ENCODE measurements at places on chromosomes 12 and 14. TPM values are rescaled to one million over a fixed set of nuclear protein-coding genes. Genes with fewer than 3 reads are reported as not detected.

DNA sequence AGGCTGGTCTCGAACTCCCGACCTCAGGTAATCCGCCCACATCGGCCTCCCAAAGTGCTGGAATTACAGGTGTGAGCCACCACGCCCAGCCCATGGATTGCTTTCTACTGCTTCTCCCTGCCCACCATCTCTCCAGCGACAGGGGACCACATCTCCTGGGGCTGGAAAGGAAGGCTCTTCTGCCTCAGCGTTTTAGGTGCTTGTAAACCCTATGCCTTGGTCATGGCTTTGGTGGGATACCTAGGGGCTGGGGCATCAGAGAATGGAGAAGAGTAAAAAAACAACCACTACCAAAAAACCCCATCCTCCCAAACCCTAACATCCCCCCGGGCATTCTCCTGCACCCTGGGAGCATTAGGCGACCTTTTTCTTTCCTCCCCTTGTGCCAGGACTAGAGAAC lies 1.1 kb upstream of the TMEM121 start:
- no peak for DNase-seq

DNA sequence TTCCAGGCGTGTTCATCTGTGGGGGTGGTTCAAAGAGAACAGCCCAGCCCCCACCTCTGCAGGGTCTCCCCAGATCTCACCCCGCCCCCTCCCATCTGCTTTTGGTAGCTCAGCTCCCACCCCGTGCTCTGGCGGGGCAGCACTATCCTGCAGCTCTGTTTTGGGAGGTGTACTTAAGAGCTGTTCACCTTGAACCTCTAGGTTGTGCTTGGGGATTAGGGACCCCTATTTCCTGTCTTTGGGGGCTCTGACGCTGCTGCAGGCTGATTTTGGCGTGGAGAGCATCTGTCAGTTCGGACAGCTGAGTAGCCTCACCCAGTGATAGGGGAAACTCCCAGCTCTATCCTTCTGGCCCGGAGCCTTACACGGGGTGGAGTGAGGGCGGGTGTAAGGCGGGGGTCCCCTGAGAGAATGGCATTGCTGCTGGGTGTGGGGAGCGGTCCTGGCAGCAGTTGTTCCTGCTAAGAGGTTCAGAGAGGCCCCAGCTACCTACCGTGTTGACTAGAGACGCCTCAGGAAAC lies 765 bp downstream of the TMEM120B start:
- no peak for DNase-seq

GRCh38 chr12:1282670-1283315 lies 291.8 kb downstream of the ERC1 start:
- DNase-seq, result peak; percentile 19

GRCh38 chr14:67944605-67945004 lies 125.0 kb downstream of the RAD51B start:
- no peak for DNase-seq

DNA sequence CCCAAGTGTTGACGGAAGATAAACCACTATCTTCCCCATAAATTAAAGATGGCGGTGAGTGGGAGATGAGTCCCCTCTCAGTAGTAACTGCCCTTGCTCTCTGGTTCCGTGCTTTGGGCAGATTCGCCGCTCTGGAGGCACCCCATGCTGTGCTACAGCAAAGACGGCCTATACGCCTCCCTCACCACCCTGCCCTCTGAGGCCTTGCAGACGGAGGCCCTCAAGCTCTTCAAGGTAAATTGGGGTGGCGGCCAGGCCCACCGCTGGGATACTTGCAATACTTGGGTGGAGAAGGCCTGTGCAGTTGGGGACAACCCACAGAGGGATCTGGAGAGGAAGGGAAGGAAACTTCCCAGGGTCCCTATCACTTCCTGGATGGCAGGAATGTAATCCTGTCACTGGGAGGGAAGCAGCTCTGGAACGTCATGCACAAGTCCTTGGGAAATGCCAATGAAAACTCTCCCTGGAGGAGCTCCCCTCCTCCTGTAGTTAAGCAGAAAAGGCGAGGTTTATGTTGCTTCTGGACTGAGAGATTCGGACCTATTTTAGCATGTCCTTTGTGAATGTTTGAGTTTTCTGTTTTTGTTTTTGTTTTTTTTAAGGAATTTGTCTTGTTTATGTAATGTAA lies 22.8 kb downstream of the PIGH start:
- no peak for DNase-seq

DNA sequence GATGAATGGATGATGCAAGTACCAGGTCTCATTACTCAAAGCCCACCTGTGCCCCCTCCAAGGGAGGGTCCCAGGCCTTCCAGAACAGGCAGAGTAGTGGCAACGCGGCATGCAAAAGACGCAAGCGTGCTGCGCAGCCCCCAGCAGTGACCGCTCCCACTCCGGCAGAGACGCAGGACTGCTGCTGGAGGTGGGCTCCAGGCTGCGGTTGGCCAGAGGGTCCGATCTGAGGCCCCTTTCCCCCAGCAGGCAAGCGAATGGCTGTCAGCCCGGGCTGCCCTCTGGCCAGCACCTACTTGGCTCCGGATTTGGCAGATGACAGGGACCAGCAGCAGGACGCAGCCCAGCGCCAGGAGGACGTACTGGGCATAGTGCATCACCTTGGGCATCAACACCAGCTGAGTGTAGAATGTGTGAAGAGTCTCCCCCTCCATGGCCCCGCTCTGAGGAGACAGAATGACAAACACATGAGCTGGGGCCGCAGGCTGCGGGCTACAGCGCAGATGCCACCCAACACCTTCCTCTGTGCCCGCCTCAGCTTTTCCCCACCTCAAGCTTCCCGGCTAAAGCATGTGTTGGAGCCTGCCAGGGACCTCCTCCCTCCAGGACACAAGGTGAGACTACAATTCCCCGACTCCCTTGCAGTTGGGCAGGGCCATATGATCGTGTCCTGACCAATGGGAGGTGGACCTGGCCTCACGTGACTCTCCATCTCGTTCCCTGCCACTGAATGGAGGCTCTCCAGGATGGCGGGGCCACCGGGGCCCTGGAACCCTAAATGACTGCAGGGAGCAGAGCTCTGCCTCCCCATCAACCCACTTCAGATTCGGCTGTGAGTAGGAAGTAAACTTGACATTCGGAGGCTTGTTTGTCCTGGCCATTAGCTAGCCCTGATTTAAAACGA lies 77.4 kb downstream of the SCARB1 start:
- DNase-seq, result peak; percentile 82

GRCh38 chr14:87799400-87799799 lies 193.6 kb downstream of the GALC start:
- DNase-seq, result no peak

- DNase-seq, result no peak
Measured at GRCh38 chr12:3168223-3169221, 91.3 kb downstream of the TSPAN9 start.

DNA sequence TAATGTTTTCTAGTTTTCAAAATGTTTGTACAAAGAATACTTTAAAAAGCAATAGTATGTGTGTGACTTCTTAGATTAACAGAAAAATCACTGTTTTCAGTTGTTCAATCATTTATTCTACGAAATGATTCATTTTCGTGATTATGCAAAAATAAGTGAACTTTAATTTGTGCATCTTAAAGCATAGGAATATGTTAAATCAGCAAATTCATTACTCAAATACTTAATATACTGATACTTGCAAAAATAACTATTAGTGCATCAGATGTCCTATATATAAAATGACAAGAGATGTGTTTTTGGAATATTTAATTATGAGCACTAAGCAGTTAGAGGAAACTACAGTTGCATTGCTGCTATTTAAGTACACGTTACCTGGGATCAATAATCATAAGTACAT lies 11.0 kb downstream of the SOX5 start:
- DNase-seq, result no peak

- no peak for DNase-seq
Measured at GRCh38 chr12:33047666-33048065, 151.1 kb upstream of the PKP2 start.

DNA sequence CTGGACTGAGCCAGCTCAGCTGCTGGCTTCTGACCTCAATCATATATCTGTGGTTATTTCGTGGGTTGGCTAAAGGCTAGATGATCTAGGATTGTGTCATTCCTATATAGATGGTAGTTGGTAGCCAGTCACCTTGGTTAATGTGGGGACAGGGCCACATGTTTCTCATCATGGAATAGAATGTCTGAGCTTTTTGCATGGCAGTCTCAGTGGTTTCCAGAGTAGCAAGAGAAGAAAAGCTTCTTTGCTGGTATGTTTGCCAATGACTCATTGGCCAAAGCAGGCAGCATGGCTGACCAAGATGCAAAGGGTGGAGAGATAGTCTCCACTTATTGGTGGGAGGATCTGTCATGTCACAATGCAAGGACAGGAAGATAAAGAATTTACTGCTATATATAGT lies 746.4 kb upstream of the FLRT2 start:
- no peak for DNase-seq

DNA sequence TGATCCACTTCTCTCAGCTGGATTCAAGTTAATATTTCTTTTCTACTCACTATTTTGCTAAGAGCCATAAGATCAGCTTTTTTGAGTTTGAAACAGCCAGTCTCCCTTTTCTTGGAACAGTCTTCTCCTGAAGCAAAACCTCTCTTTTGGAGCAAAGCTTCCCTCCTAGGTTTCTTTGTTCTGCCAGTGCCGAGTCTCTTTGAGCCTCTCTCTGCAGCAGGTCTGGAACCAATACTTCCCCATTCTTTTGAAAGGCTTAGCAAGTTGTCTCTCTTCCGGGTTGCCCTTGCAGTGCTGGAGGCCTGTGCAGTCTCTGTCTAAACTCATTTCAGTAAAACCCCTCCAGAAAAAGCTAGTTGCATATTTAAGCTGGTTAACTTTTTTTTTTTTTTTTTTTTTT lies 454.8 kb downstream of the NOVA1 start:
- no peak for DNase-seq

DNA sequence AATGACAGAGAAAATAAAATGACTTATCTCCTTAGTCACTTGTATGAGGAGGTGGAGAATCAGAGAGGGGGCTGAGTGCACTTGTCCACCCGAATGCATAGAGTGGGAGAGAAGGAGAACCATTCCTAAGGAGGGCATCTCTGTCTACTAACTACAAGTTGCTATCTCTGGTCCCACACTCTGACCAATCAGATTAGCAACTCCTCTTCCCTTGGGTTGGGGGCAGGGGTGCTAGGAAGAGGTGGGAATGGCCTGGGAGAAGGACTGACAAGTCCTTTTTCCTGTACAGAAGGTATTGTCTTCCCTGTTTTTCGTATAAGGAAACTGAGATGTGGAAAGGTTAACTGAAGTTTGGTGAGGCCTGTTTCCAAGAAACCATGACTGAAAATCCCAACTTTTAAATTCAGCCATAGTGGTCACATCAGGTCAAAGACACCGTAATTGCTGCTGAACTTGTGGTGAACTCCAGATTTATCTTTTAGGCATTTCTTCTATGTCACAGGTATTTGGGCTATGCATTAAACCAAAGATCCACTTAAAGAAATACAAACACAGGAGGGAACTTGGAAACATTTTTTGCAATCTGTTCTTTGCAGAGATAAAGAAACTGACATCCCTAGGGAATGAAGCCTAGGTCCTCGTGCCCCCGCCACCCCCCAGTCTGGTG lies 207.8 kb downstream of the CRADD start:
- no peak for DNase-seq

DNA sequence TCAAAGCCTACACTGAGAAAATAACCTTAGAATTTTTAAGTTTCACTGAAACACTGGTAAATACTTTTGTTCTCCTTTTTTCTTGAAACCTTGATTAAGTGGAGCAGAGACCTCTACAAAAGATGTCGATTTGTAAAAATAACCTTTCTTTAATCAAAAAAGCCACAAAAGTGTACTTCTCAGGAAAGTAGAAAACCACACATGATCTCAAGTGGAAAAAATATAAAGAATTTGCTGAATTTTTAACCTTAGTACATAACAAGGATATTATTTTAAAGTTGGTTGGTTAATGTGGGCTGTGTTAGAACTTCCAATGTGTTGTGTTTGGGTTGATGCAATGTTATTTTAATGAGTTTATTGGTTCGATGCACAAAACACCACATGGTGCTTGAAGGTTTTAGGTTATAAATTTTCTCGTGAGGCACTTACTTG lies 8.6 kb downstream of the LGR5 start:
- DNase-seq, result no peak

DNA sequence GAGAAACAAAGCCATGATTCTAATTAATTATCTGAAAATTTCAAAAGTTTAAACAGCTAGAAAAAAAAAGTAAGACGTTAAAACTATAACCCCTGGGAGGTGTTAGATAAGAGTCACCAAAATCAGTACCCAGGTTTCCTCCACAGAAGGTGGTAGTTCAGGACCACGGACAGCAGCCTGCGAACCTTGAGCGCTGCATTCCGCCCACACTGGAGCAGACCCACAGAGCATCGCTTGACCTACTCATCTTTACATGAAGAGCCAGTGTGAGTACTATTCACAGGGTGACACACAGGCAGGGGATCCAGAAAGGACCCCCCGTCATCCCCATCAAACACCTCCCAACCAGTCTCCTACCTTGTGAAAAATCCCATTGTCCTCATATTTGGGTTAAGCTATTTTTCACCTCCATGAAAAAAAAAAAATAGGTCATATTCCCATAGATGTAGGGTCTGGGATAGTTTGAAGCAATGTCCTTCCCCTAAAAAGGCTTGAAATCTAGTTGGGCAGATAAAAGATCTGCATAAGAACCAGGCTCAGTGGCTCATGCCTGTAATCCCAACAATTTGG lies 8.8 kb upstream of the CHGA start:
- DNase-seq, result peak; percentile 15

- DNase-seq, result no peak
Measured at GRCh38 chr14:99749763-99750715, 43.2 kb upstream of the EML1 start.

DNA sequence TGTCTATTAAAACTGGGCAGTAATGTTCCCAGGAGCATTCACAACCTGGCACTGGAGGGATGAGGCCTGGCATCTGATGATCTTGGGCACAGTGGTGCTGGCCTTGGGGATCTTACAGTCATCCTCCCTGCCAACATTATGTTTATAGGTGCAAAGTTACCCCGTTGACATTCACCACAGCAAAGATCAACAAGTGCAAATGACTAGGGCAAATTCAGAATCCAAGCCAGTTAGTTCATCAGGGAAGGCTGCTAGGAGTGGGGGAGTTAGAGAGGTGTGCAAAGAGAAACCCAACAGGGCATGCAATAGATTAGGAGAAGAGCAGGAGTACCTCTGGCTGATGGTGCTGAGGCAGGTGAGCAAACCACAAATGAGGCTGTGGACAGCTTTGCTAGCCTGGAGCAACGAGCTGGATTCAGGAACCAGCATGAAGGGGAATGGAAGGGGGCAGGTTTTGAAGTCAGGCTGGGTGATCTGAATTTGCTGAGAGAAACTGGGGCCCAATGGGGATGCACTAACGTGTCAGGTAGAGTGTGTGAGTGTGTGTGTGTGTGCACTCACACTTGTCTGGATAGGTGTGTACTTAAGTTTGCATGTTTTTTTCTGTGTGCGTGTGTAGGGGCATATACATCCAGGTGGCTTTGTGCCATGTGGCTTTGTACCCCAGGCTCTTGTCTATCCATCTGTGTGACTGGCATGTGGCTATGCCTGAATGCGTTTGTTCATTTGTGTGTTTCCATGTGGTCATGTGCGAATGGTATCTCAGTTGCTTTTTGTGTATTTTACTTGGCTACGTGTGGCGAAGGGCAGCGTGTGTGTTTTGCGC lies 1.6 kb downstream of the CISTR start:
- DNase-seq, result no peak

- DNase-seq, result no peak
Measured at GRCh38 chr12:76318773-76319594, 29.2 kb downstream of the BBS10 start.

GRCh38 chr14:77313371-77313770 lies 7.3 kb downstream of the POMT2 start:
- DNase-seq, result no peak

Gene MYO1H
- polyA plus RNA-seq, result 1.2 TPM

Gene DICER1
- polyA plus RNA-seq, result 58.4 TPM

Gene PPP1R12A
- 105 TPM for polyA plus RNA-seq

Gene KRT81
- polyA plus RNA-seq, result not detected

Gene VASH1
- 29.6 TPM for polyA plus RNA-seq

Gene PLCZ1
- polyA plus RNA-seq, result 0.47 TPM

All from right renal cortex interstitium (tissue), 3 donors.